NCI-H1436 treated with DMSO at 0.1 percent for 48 hours (cell line): ENCODE measurements at places on chromosomes 16 and 17.

- DNase-seq: no peak
These were observed 148.1 kb downstream of the SOCS1 start for GRCh38 chr16:11107780-11108465.

DNA sequence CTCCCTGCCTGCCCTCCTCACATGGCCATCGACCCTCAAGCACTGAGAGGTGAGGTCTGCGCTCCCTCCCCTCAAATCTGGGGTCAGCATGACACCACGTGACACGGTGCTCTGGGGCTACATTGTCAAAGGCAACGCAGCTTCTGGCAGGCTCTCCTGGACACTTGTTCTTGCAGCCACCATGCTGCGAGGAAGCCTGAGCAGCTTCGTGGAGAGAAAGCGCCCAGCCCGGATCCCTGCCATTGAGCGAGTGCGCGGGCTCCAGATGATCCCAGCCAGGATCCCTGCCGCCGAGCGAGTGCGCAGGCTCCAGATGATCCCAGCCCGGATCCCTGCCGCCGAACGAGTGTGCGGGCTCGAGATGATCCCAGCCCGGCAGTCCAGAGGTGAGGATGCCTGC is 70.9 kb upstream of the METRNL start:
- no peak for DNase-seq

- no peak for DNase-seq
These were observed 580 bp downstream of the BCAR1 start for GRCh38 chr16:75250809-75251279.

GRCh38 chr16:86594721-86595120 is 16.4 kb downstream of the FOXL1 start:
- no peak for DNase-seq

DNA sequence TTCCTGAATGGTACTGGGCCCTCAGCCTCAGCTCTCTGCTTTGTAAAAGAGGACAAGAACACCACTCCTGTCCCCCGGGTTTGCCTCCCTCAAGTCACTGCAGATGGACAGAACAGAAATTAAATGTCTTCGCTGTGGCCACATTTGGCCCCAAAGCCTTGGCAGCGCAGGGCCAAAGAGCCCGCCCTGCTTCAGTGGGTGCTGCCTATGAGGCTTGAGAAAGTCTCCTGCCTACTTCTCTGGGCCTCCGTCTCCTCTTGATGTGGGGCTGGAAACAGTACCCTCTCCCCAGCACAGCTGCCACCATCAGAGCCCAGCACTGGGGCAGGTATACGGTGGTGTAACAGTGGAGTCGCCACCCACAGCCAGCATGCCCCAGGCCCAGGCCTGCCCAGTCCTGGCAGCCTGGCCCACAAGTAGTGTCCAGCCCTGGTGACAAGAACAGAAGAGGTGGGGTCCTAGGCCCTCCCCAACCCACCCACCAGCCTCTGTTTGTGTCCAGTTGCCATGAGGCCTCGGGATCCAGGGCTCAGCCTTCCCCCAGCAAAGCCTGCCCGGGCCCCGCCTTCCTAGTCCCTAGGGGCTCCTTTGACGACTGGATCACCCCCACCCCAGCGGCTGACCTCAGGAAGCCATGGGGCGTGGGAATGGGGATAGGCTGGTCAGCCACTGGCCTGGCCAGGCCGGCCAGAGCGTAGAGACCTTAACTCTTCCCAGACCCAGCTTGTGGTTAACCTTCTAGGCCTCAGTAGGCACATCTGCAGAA is 3.9 kb upstream of the TPPP3 start:
- DNase-seq: no peak

GRCh38 chr16:56336071-56336688 is 89.2 kb downstream of the AMFR start:
- DNase-seq: no peak

DNA sequence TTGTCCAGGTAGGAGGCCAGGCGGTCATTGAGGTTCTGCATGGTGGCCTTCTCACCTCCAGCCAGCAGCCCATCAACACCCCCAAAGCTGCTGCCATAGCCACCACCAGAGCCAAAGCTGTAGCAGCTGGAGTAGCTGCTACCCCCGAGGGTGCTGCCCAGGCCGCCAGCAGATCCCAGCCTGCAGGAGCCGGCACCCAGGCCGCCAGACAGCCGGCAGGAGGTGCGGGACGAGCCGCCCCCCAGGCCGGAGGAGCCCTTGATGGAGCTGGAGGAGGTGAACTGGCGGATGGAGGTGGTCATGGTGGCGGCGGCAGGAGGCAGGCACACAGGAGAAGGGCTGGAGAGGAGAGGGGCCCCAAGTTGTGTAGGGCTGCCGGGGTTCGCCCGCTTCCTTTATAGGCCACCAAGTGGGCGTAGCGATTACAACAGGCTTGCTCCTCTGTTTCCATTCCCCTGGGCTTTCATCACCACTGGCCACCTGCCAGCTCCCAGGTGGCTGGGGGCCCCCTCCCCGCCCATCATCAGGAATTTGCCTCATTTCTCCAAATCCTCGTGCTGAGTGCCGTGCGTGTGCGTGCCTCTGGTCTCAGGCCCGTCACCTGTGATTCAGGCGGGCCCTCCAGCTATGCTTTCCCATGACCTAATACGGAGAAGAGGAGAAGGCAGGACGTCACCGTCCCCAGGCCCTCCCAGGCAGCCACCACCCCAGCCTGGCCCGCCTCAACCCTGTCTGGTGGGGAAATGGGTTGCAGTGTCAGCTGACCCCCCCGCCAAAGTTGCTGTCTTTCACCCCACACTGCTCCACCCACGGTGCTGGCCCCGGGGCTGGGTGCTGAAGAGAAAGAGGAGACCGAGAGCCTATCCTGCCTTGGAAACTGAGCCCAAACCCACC is at the start of gene KRT17:
TSS of gene KRT17 (minus strand) at position 368 of the 894 bp plus-strand sequence. CDS start at position 302, 66 bp downstream.
- DNase-seq: no peak

DNA sequence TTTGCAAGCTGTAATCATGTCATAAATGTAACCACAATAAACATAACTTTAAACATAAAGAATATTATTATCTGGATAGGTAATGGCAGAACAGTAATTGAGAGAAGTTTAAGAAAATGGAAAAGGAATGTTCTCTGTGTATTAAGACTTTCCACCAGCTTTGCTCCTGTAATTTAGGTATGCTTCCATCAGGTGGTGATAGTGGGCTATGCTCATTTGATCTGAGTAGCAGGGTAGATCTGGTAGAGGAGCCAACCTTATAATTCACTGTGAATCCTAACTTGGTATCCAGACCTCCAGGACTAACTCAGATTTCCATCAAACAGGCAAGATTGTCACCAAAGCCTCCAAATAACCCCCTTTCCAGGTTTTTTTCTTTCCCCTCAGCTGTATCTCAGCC is 137.9 kb upstream of the ZKSCAN2 start:
- no peak for DNase-seq

GRCh38 chr16:27347930-27348685 is 34.3 kb downstream of the IL4R start:
- DNase-seq: no peak

GRCh38 chr16:65622871-65623270 is 501.0 kb upstream of the CDH11 start:
- DNase-seq: no peak

DNA sequence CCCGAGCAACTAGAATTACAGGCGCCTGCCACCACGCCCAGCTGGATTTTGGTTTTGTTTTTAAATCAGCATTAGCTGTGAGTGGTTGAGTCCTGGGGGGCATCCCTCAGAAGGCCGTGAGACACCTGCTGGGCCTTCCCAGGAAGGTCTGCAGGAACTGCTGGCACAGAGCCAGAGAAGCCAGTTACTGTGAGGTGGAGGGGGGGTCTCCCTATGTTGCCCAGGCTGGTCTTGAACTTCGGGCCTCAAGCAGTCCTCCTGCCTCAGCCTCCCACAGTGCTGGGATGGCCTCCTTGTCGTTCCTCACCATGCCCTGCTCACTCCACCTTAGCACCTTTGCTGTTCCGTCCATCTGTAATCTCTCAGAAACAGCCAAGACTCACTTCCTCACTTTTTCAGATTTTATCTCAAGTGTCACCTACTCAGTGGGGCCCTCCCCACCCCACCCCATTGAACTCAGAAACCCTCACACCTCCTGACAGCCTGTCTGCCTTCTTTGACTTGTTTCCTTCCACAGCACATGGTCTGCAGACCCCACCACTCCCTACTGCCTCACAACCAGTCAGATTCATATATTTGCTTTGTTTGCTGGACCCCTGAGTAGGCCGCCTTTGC is 62.3 kb downstream of the WSB1 start:
- DNase-seq: no peak

GRCh38 chr16:1398351-1398750 is 16.2 kb downstream of the UNKL start:
- no peak for DNase-seq

GRCh38 chr17:77459018-77459755 is 318.4 kb downstream of the SEC14L1 start:
- DNase-seq: no peak

GRCh38 chr17:72590382-72590781 is 469.6 kb downstream of the SOX9 start:
- no peak for DNase-seq

- no peak for DNase-seq
These were observed 39.8 kb upstream of the AKAP1 start for GRCh38 chr17:57044976-57045867.

DNA sequence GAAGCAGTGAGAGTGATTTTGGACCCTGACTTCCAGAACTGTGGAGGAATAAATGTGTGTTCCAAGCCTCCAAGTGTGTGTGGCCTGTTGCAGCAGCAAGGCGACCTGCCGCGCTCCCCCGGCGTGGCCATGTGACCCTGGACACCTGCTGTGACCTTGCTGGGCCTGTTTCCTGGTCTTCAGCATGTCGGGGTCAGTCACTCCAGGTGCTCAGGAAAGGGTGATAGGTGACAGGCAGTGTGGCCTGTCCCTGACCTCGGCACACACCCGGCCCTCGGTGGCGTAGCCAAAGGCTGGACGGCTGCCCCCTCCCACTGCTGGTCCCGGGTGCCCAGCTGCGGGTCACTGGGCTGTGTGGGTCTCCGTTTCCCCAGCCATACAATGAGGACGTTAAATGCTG is 31.8 kb upstream of the ZNF469 start:
- DNase-seq: no peak

GRCh38 chr17:835263-835662 is 53.1 kb downstream of the MRM3 start:
- DNase-seq: no peak

DNA sequence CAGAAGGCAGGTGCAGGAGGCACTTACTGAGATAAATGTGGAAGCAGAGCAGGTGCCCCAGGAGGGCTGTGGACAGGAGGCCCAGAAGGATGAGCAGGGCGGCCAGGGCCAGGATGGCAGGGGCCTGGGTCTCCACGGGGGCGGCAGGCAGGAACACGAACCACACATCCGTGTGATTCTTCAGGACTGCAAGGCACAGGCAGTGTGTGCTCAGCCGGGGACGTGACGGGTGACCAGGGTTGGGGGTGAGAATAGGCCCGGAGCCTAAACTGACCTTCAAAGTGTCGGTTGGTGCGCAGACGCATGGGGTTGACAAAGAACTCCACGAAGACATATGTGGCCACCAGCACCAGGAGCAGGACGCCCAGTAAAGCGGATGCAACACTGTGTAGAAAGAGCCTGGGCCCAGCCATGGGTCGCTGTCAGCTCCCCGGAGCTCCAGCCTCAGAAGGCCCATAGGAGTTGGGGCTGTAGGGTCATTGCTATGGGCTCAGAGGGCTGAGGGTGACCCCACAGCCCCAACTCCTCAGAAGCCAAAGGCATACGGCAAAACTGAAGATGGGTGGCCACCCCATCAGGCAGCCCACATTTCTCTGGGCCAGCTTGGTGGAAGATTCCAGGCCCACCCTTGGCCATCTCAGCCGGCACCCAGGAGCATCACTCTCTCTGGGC is 5.4 kb upstream of the TPPP3 start:
- no peak for DNase-seq

DNA sequence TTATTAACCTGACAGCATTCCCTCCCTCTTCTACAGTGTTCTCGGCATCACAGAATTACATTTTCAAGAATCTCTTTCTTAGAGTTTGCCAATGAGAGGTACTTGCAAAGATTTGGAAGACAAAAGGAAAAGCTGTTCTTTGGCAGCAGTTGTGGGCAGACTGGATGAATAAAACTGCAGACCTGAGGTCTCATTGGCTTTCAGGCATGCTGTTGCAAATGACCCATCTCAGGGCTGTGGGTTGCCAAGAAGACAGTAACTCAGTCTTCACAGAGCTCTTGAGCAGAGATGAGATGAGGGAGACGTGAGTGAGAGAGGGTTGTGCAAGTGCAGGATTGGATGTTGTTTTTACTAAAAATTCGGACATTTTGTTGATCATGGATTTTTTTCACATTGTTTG is 11.3 kb upstream of the USP31 start:
- no peak for DNase-seq

- no peak for DNase-seq
These were observed 20.4 kb upstream of the TMEM98 start for GRCh38 chr17:32907583-32907982.

DNA sequence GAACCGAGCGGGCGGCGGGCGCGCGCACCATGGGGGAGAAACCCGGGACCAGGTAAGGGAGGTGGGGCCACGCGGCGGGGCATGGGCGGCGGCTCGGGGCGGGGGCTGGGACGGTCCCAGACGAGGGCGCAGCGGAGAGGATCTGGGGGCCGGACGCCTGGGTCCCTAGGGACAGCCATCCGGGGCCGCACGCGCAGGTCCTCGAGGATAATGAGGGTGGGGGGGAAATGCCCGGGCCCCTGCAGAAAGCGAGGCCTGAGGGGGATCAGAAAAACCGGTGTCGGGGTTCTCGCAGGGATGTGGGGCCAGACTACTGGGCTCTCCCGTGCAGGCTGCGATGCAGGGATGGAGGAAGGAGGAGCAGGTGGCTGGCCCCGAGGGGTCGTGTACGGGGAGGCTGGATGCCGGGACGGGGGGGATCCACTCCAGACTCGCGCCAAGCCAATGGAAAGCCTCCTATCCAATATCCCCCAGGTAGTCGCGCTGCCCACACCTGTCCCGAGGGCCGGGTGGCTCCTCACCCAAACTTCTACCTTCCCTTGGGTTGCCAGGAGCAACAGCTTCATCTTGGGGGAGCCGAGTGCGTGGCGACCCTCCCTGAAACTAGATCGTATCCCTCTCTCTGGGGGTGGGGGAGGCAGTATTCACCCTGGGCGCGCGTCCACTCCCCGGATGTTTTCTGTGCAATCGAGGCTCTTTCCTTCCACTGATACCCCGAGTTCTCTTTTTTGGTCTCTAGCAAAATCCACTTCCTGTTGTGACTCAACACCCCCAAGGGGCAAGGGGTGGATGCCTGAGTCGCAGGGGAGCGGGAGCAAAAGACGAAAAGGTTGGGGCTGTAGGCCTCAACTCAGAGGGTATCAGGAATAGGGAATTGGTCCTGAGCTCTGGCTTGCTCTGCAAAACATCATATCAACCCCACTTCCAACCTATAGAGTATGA is 532 bp downstream of the ARRB2 start:
- no peak for DNase-seq

- no peak for DNase-seq
These were observed 108.0 kb downstream of the VPS53 start for GRCh38 chr17:606508-607250.

GRCh38 chr17:68777243-68777855 is 176.2 kb upstream of the FAM20A start:
- DNase-seq: no peak

- DNase-seq: no peak
These were observed 25.3 kb downstream of the SPACA3 start for GRCh38 chr17:33016920-33017319.
